Epithelial cell of prostate (primary cell): ENCODE measurements at places on chromosomes 3 and 15.

GRCh38 chr3:45218578-45219390 lies 7.3 kb downstream of the TMEM158 start:
- DNase-seq = no peak

GRCh38 chr15:44804298-44805046 lies 68.1 kb downstream of the TRIM69 start:
- DNase-seq = no peak

DNA sequence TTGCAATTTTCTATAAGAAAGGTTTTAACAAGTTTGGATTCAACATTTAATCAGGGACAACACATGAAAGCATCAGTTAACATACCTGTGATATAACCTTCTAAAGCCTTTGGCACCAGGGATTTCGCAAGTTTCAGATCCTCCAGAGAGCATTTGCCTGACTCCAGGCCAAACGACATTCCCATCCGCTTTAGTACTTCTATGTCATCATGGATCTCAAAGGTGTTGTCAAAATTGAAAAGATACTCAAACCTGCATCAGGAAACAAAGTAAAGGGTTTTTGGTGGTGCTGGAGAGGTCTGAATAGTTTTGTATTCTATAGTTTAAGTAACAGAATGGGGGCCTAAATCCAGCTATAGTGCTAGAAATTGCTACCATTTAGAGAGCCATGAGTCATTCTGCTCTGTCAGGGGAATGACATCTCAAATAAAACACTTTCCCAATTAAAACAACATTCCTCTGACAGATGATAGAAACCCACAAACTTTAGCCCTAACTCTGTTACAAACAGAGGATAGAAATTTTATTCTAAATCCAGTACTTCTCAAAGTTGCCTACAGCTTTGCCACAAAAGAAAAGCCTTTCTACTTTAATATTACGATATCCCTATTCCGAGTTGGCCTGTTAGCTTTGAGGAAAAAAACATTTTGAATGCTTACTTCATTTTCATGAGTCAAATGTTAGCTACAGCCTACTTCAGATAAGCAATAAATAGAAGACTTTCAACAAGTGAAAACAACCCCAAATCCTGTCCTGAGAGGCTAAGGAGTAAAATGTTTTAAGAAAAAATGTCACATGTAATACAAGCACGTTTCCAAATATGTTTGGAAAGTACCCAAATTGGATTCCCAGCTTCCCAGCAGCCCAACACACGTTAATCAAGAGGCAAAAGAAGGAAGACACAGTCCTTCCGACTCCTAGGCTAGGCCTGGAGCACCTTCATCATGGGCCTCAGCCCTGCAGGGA lies 83.4 kb downstream of the ATP1B3 start:
- DNase-seq = no peak

DNA sequence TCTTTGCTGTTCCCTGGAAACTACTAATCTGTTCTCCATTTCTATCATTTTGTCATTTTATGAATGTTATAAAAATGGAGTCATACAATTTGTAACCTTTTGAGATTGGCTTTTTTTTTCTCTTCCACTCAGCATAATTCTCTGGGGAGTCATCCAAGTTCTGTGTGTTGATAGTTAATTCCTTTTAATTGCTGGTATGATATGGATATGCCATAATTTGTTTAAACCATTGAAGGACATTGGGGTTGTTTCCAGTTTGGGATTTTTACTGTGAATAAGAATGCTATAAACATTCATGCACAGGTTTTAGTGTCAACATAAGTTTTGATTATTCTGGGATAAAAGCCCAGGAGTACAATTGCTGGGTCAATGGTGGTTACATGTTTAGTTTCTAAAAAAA lies 279.4 kb downstream of the WNT5A start:
- no peak for DNase-seq

GRCh38 chr3:154023148-154023547 lies 98.0 kb upstream of the ARHGEF26 start:
- peak; percentile 50 for DNase-seq

DNA sequence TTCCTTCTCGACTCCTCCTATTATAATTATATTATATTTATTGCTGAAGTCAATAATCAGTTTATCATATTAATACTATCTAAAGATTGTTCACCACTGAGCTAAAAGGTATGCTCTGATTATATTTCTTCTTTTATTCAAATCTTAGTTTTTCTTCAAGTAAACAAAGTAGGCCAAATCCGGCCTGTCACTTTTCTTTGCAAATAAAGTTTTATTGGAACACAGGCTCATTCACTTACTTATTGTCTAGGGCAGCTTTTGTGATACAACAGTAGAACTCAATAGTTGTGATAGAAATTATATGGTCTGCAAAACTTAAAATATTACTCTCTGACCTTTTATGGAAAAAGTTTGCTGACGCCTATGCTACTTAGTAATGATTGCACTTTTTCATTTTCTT lies 92.4 kb upstream of the DNAJC19 start:
- no peak for DNase-seq

- DNase-seq = no peak
These were observed 6.8 kb downstream of the ONECUT1 start for GRCh38 chr15:52783191-52783829.

- no peak for DNase-seq
These were observed 117.5 kb downstream of the CMSS1 start for GRCh38 chr3:99934975-99935797.

DNA sequence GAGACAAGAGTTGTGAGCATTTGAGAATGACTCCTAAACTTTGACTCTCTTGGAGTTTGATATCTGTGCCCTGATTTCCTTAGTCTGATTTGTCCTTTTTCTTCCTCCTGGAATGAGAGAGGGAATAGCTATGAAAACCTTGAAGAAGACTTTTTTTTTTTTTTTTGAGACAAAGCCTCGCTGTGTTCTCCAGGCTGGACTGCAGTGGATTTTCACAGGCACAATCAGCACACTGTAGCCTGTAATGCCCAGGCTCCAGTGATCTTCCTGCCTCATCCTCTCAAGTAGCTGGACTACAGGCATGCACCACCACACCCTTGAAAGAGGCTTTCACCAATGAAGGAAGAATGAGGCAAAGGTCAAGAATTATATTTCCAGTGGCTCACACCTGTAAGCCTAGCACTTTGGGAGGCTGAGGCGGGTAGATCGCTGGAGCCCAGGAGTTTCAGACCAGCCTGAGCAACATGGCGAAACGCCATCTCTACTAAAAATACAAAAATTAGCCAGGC lies 10.3 kb upstream of the ARGFX start:
- DNase-seq = no peak

GRCh38 chr3:50347187-50347813 lies 1.8 kb upstream of the ZMYND10 start:
- DNase-seq = no peak

DNA sequence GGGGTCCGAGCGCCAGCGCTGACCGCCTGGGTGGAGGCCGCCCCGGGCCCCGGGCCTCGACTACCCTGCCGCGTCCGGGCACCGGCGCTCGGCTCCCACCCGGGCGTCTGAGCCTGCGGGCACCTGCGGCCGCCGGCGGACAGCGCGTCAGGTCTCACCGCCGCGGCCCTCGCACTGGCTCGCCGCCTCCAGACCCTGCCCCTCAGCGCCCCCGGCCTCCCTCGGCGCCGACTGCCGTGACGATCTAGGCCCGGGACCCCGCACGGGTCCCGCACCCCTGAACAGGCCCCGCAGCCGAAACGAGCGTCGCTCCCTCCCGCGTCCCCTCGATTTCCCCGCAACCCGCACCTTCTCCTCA lies 297 bp downstream of the PRC1 start:
- DNase-seq = no peak

DNA sequence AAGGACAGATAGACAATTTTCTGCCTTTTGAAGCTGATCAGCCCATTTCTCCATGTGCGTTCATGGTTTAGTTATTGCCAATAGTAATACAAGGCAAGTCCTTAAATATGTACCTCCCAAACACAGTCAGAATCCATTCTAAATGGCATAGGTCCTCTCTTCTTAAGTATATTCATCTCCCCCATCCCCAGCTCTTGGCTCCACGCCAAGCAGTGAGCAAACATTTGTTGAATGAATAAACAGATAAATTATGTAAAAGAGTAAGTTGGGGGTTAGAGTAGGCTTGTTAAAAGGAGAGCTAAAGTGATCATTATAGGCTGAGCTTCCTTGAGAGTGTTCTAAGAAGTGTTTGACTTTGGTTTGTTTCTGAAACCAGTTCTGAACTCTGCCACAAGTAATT lies 241.3 kb downstream of the ITPR1 start:
- DNase-seq = no peak

DNA sequence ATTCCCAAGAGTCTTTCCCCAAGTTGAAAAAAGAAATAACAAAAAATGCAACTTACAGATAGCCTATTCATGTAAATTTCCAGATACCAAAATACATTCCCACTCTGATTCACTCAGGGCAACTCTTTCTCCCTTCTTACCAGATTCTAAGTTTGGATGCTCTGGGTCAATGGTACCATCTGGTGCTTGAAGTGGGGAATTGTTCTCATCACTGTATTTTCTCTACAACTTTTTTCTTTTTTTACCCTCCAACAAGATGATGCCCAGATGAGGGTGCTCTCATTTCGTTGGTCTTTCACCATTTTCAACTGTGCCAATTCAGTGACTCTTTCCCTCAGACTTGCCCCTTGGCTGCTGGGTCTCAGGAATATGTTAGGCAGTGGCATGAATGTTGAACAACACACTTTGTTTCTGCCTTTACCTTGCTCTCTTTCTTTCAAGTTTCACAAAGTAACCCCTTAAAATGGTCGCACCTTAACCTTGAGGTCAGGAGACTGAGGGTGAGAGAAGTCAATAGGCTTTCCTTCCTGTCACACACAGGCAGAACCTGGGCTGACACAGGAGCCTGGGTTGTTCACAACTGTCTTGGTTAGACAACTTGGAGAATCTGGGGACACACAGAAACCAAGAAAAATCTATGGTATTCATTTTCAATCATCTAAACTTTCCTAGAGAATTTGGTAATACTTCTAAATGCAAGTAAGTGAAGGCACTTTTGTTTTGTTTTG lies 330.7 kb upstream of the SLCO3A1 start:
- no peak for DNase-seq

- no peak for DNase-seq
These were observed 52.4 kb upstream of the GOLGA8J start for GRCh38 chr15:30030345-30030744.

DNA sequence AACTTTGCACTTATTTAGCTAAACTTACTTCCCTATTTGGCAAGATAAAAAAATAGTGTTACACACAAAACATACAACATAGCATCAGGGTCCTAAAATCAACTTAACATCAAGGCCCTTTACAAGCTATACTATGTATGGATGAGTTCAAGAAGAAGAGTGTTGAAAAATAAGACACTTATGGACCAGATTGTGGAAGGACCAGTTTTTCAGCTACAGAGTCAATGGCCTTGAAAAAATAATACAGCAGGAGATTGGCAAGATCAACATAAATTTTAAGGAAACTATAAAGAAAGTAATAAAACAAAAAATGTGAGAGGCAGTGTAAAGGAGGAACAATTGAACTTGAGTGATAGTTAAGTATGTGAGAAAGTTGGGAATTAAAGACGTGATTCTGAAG lies 66.3 kb upstream of the BBX start:
- no peak for DNase-seq

- DNase-seq = peak; percentile 33
These were observed 437.7 kb downstream of the RAP2B start for GRCh38 chr3:153599685-153600084.

GRCh38 chr3:97991293-97991682 lies 19.1 kb upstream of the RIOX2 start:
- DNase-seq = no peak

DNA sequence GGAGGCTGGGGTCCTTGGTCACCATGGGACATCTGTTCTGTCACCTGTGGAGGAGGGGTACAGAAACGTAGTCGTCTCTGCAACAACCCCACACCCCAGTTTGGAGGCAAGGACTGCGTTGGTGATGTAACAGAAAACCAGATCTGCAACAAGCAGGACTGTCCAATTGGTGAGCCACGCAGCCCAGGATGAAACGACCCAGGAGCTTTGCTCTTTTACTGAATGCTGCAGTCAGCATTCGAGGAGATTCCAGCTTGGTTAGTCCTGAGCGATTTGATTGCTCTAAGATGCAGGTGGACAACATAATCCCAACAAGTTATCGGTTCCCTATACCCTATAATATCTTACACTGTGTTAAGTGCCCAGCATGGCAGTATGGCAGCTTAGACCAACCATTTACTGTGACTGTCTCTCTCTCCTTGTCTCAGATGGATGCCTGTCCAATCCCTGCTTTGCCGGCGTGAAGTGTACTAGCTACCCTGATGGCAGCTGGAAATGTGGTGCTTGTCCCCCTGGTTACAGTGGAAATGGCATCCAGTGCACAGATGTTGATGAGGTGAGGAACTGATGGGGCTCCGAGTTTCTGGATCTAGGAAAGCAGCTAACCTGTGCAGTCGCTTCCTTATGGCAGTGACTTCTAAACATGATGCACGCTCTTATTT lies 7.8 kb downstream of the THBS1 start:
- no peak for DNase-seq

- DNase-seq = no peak
These were observed 125.0 kb downstream of the CHSY1 start for GRCh38 chr15:101126618-101127505.

- DNase-seq = no peak
These were observed 11.5 kb downstream of the GXYLT2 start for GRCh38 chr3:72899349-72899765.

GRCh38 chr3:40869013-40869412 lies 330.3 kb upstream of the CTNNB1 start:
- no peak for DNase-seq

GRCh38 chr3:54882129-54882833 lies 45.6 kb downstream of the LRTM1 start:
- DNase-seq = peak; percentile 77

DNA sequence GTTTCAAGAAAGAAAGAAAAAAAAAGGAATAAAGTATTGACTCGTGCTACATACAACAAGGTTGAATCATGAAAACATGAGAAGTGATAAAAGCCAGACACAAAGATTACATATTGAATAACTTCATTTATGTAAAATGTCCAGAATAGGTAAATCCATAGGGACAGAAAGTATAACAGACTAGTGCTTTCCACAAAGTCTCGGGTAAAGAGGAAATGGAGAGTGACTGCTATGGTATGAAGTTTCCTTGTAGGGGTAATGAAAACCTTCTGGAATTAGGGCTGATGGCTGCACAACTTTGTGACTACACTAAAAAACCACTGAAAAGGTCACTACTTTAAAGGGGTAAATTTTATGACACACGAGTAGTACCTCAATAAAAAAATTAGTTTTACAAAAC lies 13.0 kb downstream of the LRRFIP2 start:
- no peak for DNase-seq

GRCh38 chr15:89497231-89497630 lies 848 bp upstream of the RHCG start:
- DNase-seq = no peak

DNA sequence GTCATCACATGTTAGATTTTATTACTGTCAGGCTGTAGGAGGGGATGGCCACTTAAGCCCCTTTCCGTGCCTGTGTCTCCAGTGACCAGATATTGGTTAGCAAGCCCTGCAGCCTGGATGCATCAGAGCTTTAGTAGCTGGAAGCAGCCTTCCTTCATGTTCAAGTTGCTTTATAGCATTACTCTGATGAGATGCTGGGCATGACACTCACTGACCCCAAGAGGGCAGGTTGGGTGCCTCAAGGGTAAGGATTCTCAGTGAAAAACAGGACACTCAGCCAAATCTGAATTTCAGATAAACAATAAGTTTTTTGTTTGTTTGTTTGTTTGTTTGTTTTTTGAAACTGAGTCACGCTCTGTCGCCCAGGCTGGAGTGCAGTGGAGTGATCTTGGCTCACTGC lies 68.5 kb upstream of the PTX3 start:
- no peak for DNase-seq
